ENCODE measurements at places on chromosomes 5 and 9.

GRCh38 chr5:135151256-135151655, 117.2 kb upstream of the PITX1 start:
- no peak for DNase-seq

DNA sequence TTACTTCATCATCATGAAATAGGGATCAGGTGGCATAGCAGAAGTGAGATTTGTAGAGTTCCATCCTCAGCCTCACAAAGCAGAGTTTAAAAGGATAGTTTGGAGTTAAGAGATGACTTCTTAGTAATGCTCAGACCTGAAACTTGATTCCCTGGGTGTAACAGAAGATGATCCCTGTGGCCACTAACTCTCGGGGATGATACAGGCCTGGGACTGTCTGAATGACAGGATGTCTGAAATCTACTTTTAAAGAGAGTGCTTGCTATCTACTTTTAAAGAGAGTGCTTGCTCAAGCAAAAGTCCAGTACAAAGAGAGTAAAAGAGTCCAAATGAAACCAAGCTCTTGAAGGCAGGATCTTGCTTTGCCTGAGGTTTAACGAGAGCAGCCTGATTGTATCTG, 14.6 kb downstream of the ADAMTS16 start:
- no peak for DNase-seq

DNA sequence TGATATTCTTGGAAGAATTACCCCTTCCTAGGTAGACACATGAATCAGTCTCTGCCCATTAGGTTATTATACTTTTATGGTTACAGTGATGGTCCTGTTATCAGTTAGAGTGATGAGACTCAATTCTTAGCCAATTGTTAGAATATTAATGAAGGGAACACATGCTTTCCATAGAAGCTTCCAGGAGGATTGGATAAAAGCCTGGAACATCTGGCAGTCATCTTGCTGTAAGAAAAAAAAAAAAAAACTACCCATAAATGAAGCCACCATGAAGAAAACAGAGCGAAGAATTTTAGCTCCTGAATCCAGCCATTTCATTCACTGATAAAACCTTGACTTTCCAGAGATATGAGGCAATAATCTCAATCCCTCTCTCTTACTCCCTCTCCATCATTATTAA, 262.5 kb upstream of the GRIN3A start:
- DNase-seq: no peak

GRCh38 chr9:121725008-121725775, 73.8 kb downstream of the DAB2IP start:
- DNase-seq: peak; percentile 96

DNA sequence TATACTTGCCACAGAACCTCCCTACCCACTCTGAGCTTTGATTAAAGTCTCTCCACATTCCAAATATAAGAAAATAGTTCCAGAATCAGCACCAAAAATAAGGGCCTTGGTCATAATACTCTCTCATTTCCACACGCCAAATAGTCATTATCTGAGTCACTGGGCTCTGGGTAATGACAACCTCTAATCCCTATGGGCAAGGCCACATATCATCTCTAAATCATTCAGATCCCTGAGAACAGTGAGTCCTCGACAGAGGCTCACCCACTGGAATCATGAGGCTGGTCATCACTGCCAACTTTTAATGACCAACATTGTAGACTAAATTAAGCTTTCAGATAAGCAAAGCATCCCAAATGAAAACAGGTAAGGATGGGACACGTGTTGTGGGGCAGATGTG, 28.1 kb downstream of the FAM114A2 start:
- no peak for DNase-seq

DNA sequence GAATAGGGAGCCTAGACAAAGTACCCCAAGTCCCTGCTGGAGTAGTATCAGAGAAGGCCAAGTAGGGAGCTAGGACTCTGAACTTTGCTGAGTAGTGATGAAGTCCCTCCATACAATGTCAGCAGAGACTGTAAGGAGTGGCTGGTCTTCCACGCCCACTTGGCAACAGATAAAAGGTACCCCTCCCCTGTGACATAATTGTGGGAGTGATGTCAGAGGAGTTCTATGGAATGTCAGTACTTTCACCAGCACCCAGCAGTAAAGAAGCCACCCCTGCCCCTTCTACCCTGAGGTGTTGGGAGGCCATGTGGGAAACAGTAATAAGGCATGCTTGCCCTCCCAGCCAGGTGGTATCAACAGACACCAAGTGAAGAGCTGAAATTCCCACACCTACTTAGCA, 143.9 kb downstream of the SLIT3 start:
- DNase-seq: no peak
